SJCRH30 (cell line): ENCODE measurements at places on chromosomes 7 and 10. TPM values are rescaled to one million over a fixed set of nuclear protein-coding genes. Genes with fewer than 3 reads are reported as not detected.
A peak's percentile ranks its signal among the peaks of the same experiment; 100 is the strongest.

DNA sequence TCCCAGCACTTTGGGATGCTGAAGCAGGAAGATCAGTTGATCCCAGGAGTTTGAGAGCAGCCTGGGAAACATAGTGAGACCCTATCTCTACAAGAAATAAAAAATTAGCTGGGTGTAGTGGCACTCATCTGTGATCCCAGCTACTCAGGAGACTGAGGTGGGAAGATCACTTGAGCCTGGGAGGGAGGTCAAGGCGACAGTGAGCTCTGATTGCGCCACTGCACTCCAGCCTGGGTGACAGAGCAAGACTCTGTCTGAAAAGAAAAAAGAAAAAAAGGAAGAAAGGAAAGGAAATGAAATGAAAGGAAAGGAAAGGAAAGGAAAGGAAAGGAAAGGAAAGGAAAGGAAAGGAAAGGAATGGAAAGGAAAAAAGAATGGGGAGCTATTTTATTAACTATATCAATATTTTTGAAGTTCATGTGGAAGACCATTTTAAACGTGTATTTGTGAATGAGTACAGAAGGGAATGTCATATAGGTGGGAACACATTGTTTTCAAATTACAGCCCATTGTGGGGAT is 7.1 kb upstream of the IFIT2 start:
- no peak overlapping the region for H3K27ac ChIP-seq
- H3K4me1 ChIP-seq: no peaks in the 10 kb centered on the region
- DNase-seq: no peak
- no peaks in the 10 kb centered on the region for H3K27me3 ChIP-seq
- H3K36me3 ChIP-seq: no peaks in the 10 kb centered on the region
- no peak overlapping the region for H3K4me3 ChIP-seq

GRCh38 chr10:44301781-44302355 is 83.0 kb downstream of the CXCL12 start:
- no peaks in the 10 kb centered on the region for H3K36me3 ChIP-seq
- H3K4me3 ChIP-seq: no peak overlapping the region
- peak overlapping the region; percentile 79 for H3K27ac ChIP-seq
- no peaks in the 10 kb centered on the region for H3K27me3 ChIP-seq
- peaks cover 14% of the 10 kb centered on the region for H3K4me1 ChIP-seq
- no peak for DNase-seq

Gene NKX2-3
- not detected in 2 replicates for total RNA-seq

Gene ANKRD1
- 2.6 and 3.7 TPM in 2 replicates for total RNA-seq

Gene PITX3
- total RNA-seq: 105 and 111 TPM in 2 replicates

GRCh38 chr10:34969171-34969570 is 121.0 kb downstream of the CUL2 start:
- H3K36me3 ChIP-seq: no peaks in the 10 kb centered on the region
- no peak for DNase-seq
- no peaks in the 10 kb centered on the region for H3K4me1 ChIP-seq
- H3K27me3 ChIP-seq: no peaks in the 10 kb centered on the region
- H3K27ac ChIP-seq: no peak overlapping the region

DNA sequence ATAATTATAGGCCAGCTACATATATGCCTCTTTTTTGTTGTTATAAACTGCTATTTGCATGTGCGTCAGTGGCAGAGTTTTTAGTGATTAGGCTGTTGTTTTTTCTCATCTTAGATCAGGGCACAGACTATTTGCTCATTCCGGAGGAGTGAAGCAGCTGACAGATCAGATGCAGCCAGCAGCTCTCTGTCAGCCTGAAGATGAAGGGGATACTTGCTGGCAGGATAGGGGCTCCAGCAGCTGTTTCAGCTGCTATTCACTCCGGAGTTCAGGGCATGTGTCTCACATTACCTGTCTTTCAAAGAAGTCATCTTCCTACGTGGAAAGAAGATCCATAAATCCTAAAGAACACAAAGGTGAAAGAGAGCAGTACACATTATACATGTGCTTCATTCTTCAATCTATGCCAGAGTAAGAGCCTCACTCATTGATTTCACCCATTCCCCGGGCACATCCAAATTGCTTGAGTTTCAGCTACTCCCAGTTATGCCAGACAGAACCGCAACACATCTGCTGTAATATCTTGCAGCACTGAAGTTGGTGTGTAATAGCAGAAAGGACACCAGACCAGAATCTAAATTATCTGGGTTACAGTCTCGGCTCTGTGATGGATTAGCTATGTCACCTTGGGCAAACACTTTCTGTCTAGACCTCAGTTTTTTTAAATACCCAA is 182.8 kb upstream of the CHRM2 start:
- H3K27me3 ChIP-seq: no peaks in the 10 kb centered on the region; the same call in 1 of the 2 replicates
- no peaks in the 10 kb centered on the region for H3K4me1 ChIP-seq
- H3K36me3 ChIP-seq: no peaks in the 10 kb centered on the region
- no peak overlapping the region for H3K4me3 ChIP-seq

GRCh38 chr10:105207476-105207995 is 566.4 kb downstream of the SORCS3 start:
- no peaks in the 10 kb centered on the region for H3K36me3 ChIP-seq
- H3K27ac ChIP-seq: no peak overlapping the region
- H3K4me1 ChIP-seq: no peaks in the 10 kb centered on the region
- no peaks in the 10 kb centered on the region for H3K27me3 ChIP-seq

Gene CPED1
- total RNA-seq: 3.6 and 4.4 TPM in 2 replicates

Gene FAM241B
- total RNA-seq: 0.86 and 1.2 TPM in 2 replicates

Gene KIAA1549
- total RNA-seq: 11.8 and 12.5 TPM in 2 replicates

Gene CHST15
- total RNA-seq: 2.2 and 2.8 TPM in 2 replicates

DNA sequence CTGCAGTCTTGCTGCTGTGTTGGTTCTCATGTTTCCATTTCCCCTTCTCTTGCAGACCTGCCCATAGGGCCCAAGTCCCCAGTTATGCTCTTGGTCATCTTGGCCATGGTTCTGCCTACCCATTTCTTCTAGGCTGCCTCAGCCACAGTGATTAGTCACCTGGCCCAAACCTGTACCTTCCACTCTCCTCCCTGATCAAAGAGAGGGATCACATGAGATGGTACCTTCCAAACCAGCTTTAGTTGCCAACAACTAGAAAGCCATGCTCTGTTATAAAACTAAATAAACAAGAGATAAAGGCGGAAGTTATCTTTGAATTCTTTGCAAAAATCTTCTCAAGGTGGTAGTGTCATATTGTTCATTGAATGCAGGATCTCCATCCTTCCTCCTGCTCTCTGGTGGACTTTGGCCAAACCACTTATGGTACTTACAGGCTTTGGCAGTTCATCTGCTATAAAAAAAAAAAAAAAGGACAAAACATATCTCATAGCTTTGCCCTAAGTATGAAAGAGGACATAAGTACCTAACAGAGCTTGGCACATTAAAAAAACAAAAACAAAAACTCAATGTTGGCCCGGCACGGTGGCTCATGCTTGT is 25.8 kb downstream of the TACC2 start:
- H3K27ac ChIP-seq: no peak overlapping the region
- H3K27me3 ChIP-seq: peaks cover 34% of the 10 kb centered on the region
- no peaks in the 10 kb centered on the region for H3K36me3 ChIP-seq
- no peaks in the 10 kb centered on the region for H3K4me1 ChIP-seq

DNA sequence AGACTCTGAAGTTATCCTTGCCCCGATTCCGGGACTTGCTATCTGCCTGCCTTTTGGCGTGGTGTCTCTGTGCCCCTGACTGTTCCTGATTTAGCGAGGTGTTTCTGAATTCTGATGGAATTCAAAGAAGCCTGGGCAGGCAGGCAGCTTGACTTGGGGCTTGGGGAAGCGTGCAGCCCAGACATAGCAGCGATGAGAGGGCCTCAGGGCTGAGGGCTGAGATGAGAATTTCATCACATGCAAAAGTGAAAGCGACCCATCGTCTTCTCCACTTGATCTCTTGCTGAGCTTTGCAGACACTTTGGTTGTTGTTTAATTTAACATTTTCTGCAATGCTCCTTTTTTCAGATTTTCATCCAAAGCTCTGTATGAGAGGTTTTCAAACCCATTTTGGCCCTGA is 57.8 kb downstream of the TCF7L2 start:
- H3K27ac ChIP-seq: no peak overlapping the region
- DNase-seq: no peak
- H3K27me3 ChIP-seq: no peaks in the 10 kb centered on the region
- H3K36me3 ChIP-seq: peaks cover 30% of the 10 kb centered on the region
- H3K4me3 ChIP-seq: no peak overlapping the region
- H3K4me1 ChIP-seq: no peaks in the 10 kb centered on the region

DNA sequence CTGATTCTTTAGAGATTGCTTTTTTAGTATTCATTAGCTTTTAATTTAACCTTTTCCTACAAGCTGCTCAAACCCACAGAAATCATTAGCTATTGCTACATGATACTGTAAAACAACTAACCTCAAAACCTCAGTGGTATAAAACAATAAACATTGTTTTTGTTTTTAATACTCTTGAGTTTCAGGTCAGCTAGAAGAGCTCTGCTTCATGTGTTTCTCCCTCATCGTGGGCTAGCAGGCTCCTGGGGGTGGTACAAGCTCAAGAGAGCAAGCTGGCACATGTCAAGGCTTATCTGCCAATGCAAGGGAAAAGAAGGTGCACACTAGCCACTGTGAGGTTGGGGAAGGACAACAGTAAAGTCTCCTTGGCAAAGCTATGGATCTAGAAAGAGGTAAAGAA is 232.9 kb upstream of the PHF14 start:
- H3K4me3 ChIP-seq: no peak overlapping the region
- DNase-seq: no peak
- no peaks in the 10 kb centered on the region for H3K36me3 ChIP-seq
- no peaks in the 10 kb centered on the region for H3K27me3 ChIP-seq
- H3K4me1 ChIP-seq: no peaks in the 10 kb centered on the region

DNA sequence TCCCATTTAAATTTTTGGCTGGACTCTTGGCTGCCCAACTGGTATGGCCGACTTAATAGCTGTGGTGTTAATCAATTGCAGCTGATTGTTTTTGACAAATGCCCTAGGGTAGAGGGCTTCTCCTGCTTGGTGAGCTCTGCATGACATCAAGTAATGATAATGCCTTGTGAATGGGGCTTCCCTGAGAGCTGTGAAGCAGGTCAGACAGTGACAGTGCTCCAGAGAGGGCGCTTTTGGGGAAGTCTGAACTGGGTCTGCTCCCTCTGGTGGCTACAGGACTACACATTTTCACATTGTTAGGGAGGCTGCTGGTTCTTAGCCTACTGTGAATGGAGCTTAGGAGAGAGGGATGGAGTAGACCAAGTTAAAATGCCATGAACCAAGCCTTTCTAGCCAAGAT is 98.8 kb downstream of the SDK1 start:
- peak; percentile 24 for DNase-seq
- peaks cover 10% of the 10 kb centered on the region for H3K4me1 ChIP-seq
- no peaks in the 10 kb centered on the region for H3K36me3 ChIP-seq

GRCh38 chr10:5596611-5597341 is 69.6 kb downstream of the ASB13 start:
- no peak for DNase-seq
- H3K27ac ChIP-seq: peak overlapping the region; percentile 50

Gene LAMB1
- 100 and 106 TPM in 2 replicates for total RNA-seq

Gene WNT16
- 0.06 TPM in 1 of 2 replicates, not detected in the other for total RNA-seq

GRCh38 chr10:114405011-114405350 is 679 bp upstream of the AFAP1L2 start:
- H3K4me3 ChIP-seq: no peak overlapping the region
- peaks cover 10% of the 10 kb centered on the region for H3K4me1 ChIP-seq
- no peaks in the 10 kb centered on the region for H3K36me3 ChIP-seq
- no peaks in the 10 kb centered on the region; the same call in 1 of the 2 replicates for H3K27me3 ChIP-seq

- no peaks in the 10 kb centered on the region for H3K4me1 ChIP-seq
- no peaks in the 10 kb centered on the region for H3K36me3 ChIP-seq
- no peak for DNase-seq
- H3K27ac ChIP-seq: no peak overlapping the region
- H3K4me3 ChIP-seq: no peak overlapping the region
Measured at GRCh38 chr10:131644289-131644688, 256.5 kb upstream of the PPP2R2D start.

DNA sequence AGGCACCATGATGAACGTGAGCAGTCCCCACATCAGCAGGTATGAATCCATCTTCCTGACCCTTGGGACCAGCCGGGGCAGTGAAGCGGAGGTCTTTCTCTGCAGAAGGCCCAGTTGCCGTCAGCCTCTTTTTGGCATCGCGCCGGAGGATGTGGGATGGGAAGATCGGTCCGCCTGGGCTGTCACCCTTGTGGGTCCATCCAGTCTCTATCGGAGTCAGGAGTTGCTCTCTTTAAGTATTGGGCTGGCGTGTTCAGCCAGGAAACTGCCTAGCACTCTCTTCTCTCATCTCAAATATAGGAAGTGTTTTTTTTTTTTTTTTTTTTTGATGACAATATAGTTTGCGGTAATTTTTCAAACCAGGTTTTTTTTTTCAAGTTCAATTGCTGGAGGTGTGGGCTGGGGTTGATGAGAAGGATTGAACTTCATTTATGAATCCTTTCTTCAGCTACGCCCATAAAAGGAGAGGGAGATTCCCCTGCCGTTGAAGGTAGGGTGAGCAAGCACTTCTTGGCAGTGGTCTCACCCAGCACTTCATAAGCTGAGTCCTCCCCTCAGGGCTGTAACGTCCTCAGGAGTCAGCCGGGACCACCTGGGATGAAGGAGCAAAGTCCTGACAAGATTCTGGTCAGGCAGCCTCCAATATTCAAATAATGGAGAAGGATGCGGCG is at the start of gene IL2RA:
Gene IL2RA, minus strand, starts transcription at position 267 of the 671 bp plus-strand sequence. Its CDS starts 216 bp downstream, at position 51.
- no peaks in the 10 kb centered on the region for H3K4me1 ChIP-seq
- no peak within 1 kb of the TSS for H3K27ac ChIP-seq
- no peaks in the 10 kb centered on the region for H3K27me3 ChIP-seq
- H3K4me3 ChIP-seq: no peak within 1 kb of the TSS
- H3K36me3 ChIP-seq: no peaks in the 10 kb centered on the region

Gene OR2A12
- not detected in 2 replicates for total RNA-seq

DNA sequence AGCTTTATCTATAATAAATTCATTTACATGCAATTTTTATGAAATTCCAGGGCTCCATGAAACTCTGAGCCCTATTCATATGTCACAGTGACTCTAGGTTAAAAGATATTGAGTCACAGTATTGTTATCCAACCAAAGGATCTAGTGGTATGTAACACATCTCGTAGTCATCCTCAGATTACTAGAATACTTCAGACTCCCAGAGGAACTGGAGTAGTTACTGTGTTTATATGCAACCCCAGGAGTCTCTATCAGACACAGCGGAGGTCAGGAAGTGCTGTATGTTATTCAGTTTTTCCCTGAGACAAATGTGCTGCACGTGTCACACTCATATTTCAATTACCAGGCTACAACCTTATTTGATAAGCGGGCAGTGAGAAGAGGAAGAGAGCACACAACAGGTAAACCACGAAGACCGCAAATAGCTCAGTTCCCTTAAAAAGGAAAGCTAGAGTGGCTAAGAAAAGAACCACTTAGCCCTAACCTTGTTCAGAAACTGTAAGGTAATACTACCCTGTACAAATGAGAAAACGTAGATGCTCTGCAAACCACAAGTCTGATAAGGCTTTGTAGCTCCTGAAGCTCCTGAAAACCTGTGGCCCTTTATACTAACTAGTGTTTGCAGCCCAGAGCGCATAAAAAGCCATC is 114.0 kb upstream of the CNTNAP2 start:
- no peaks in the 10 kb centered on the region for H3K4me1 ChIP-seq
- no peak overlapping the region for H3K27ac ChIP-seq
- no peaks in the 10 kb centered on the region for H3K27me3 ChIP-seq
